ENCODE measurements at places on chromosomes 5 and 9.
A peak's percentile ranks its signal among the peaks of the same experiment; 100 is the strongest.

DNA sequence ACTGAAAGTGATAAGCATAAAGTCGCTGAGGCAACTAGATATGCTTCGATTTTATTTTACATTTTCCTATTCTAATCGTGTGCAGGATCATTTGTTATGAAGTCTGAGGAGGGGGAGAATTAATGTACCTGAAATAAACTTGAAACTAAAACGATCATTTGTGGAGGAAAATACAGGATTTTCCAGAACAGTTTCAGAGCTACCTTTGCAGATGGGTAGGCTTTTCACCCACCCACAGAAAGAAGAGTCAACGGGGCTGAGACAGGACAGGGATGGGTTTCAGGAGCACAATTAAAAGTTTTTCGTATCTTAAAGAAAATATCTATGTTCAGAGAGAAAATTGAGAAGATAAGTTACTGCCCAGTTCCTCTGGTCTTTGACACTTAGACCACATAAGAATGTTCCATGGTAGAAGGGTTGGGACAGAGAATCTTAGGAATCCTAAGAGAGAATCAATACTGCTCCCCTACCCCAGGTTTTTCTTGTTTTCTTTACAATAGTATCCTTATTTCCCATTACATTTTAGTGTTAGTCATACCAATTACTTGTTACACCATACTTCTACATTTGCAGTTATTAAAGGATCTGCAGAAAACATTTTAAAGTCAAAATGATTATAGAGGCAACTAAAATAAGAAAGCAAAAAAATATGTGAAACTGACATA lies 211.4 kb downstream of the DEPDC1B start:
- DNase-seq: no peak

DNA sequence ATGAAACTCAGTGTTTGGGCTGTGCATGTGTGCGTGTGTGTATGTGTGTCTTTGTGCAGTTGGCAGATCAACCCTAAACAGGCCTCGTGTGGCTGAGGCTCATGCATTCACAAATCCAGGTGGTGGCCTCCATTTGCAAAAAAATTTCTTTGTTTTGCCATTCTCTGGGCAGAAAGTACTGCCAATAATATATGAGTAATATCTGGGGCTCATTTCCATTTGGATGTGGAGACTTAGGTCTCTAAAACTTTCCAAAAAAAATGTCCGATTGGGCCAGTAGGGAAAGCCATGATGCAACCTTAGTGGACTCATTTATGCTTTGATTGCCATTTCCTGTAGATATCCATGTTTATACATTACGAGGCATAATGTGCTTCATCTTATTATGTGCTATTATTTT lies 77.9 kb upstream of the RPS23 start:
- no peak for DNase-seq

DNA sequence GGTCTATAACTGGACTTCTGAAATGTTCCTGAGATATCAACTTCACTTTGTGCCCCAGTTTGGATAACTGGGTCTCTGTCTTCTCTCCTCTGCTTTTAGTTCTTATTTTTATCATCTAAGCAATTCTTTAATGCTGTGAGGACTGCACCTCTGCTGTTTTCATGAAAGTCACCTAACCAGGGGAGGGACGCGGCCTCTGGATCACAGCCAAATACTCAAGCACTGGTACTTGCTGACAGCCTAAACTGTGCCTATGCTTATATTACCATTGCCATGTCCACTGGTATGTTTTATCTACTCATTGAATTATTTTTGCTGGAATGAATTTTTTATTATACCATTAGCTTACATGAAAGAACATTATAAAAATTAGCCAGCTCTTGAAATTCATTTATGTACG lies 674.0 kb downstream of the DMRTA1 start:
- no peak for DNase-seq

DNA sequence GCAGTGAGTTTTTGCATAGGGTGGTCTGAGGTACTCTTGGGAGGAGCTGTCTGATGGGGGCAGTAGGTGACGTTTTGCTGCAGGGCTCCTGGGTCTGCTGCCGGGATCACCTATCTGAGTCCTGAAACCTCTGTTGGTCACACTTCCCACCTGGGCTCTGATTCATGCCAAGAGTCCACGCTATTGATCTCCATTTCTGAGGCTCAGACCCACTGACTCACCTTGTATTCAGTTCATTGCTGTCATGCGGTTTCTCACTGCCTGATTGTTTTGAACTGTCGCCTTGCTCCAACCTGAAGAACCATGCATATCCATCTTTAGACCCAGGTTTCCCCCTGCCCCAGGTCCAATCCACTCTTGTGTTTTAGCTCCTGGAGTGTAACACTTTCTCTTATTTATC lies 101.3 kb downstream of the NPR3 start:
- no peak for DNase-seq

- no peak for DNase-seq
Observed at GRCh38 chr5:107604146-107604910, 66.4 kb downstream of the EFNA5 start.

- no peak for DNase-seq
Observed at GRCh38 chr5:84536797-84537196, 152.1 kb upstream of the EDIL3 start.

DNA sequence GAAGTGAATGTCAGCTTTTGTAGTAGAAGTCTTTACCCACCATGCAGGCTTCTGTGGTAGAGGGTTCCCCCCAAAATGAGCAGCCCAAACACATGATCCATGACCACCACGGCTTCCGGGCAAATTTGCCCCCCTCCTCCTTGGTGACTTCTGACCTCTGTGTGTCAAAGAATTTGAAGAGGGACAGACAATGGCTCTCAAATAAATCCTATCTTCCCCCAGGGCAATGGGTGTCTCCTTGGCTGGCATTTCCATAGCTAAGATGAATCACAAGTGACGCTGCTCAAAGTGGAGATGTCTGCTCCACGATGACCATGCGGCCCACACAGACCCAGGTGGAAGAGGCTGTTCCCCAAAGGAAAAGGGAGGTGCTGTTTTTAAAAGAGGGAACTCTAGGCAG lies 30.2 kb upstream of the BOD1 start:
- no peak for DNase-seq

DNA sequence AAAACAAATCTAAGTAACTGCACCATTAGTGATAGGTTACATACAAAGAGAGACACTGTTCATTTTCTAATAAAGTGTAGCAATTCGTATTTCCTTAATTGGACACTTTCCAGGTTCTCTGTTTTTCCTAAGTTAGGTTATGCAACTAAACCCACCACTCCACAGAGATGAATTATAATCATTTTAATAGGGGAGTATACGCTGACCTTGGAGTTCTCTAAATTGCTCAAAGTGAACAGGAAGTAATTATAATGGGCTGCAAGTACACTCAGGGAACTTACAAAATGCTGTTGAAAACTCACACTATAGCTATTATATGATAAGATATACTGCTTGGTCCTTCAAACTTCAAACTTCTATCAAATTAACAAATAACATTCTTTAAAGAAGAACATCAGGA lies 18.2 kb upstream of the ADCY2 start:
- DNase-seq: no peak

DNA sequence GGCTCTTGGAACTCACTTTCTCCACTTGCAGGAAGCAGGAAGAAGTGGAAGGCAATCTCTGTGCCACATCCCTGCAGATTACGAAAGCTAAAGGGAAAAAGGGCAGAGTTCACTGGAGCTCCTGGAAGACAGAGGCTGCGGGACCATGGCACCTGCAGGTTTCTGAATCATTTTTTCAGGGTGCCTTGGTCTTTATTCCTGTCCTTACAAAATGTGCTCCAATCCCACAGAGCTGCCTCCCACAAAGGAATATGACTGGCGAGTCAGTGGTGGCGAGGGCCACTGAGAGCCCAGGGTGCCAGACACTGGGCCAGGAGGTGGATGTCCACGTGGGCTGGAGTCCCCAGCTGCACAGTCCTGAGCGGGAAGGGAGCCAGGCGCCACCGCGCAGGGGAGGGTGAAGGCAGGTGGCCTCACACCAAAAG lies 183.0 kb downstream of the FANCC start:
- DNase-seq: no peak

DNA sequence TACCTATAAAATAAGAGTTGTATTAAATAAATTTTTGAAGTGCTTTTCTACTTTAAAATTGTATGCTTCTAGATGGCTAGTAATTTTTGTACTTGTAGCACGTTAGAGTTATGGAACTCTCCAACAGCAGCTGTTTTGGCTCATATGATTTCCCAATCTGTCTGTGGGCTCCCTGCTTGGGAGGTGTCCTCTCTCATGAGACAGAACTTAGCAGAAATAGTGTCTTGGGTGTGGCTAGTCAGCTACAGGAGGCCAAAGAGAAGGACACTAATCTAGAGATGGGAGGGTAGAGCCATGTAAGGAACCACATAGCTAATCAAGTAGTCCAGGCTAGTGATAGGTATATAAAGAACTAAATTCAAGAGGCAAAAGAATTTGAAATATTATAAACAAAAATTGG lies 78.4 kb upstream of the DAB2 start:
- no peak for DNase-seq

- DNase-seq: peak; percentile 65
Observed at GRCh38 chr9:114738581-114739316, 56.8 kb upstream of the TEX48 start.

- no peak for DNase-seq
Observed at GRCh38 chr9:4061717-4062116, 238.2 kb downstream of the GLIS3 start.

DNA sequence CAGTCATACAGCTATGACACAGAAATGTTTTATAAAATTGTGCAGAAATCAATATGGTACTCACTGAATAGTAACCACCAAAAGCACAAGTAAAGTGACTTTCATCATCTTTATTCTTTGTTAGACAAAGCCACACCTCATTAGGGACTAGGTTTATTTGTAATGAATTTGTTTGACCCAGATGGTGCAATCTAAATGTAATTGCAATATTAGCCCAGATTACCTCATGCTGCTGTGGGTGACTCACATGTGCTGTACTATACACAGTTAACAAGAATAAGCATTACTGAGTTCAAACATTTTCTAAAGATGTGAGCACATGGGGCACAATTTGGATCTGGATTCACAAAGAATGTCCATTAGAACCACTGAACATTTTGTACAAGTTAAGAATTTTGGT lies 759.3 kb upstream of the TYRP1 start:
- DNase-seq: no peak

DNA sequence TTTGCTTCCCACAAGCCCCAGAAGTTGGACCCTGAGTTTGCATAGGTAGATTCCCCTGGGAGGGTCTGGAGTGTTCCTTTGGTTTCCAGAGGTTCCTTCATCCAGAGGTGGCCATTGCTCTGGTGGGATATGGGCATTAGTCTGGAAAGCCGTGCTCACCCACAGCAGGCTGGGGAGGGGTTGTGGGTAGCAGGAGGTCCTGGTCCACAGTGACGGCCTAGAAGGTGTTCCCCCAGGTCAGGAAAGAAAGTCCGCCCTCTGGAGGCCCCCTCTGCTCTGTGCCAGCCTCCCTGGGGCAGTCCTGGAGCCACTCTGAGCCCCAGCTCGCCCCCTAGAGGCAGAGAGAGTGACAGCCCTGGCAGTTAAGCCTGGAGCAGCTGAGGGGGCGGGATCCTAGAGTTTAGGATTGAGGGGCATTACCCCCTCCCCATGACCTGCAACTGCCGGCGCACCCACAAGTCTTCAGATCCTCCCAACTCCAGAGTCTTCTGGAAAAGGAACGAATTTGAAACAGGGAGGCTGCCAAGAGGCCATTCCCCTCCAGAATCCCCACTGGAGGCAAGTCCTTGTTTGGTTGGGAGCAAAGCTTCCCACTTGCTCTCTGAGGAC lies 36.8 kb downstream of the NDST1 start:
- DNase-seq: peak; percentile 91

GRCh38 chr9:116450378-116451139 lies 236.5 kb upstream of the TRIM32 start:
- DNase-seq: no peak

DNA sequence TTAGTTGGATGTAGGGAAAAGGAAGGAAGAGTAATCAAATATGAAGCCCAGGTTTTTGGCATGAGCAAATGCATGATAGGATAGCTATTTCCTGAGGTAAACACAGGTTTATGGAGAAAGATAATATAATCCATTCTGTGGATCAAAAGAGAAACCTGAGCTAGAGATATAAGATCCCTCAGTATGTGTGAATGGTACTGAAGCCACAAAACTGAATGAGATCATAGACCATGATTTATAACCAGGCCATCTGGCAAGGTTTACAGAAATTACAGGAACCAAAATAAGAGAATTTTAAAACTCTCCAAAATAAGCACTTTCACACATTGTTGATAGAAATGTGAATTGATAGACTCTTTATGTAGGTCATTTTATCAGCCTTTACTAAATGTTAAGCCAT lies 28.7 kb upstream of the ECM2 start:
- no peak for DNase-seq

DNA sequence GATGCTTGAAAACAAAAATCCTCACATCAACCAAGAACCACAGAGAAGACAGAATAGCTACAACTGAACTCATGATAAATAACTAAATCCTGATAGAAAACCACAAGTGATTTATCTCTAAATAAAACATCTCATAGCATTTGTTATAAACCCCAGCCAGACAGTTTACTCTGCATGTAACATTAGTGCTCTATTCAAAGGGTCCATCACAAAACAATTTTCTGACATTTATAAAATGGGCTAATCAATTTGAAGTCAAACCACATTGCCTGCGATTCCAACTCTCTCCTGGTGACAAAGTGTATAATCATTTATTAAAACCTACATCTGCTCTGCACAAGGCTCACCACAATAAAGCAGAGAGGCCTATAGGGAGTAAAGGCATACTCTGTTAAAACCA lies 49.8 kb downstream of the UIMC1 start:
- DNase-seq: no peak

- DNase-seq: no peak
Observed at GRCh38 chr9:23361096-23361495, 464.9 kb downstream of the ELAVL2 start.

GRCh38 chr5:143153332-143154119 lies 250.0 kb downstream of the NR3C1 start:
- DNase-seq: no peak

DNA sequence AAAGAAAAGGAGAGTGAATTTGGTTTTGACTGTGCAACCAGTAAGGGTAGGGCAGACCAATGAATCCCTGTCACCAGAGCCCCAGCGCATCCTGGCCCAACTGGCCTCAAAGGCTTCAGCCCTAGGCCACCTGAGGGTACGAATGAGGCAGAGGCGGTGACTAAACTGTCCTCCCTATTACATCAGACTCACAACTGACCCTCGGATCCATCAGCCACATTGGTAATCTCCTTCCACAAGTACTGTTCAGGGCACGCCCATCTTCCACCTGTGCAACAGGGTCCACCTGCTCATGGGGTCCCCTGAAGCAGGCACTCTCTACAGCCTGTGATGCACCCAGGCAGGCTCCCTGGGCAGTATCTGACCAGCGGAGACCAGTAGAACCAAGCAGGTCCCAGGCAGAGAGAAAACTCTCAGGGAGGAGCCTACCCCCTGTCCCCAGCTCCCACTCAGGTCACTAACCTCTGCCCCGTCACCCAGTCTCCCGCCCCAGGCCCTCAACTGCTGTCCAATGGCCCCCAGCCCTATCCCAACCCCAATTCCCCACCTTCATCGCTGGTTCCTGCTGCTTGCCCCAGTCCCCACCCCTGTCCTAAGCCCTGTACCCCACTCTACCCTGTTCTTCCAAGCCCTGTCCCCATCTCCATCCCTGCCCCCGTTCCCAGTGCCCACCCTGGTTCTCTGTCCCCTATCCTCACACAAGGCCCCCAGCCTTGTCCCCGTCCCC lies 904 bp downstream of the EDF1 start:
- DNase-seq: no peak

GRCh38 chr9:20117986-20118385 lies 329.1 kb upstream of the SLC24A2 start:
- DNase-seq: no peak

Data from H9 (cell line).